ENCODE measurements at places on chromosomes 3 and 15.

DNA sequence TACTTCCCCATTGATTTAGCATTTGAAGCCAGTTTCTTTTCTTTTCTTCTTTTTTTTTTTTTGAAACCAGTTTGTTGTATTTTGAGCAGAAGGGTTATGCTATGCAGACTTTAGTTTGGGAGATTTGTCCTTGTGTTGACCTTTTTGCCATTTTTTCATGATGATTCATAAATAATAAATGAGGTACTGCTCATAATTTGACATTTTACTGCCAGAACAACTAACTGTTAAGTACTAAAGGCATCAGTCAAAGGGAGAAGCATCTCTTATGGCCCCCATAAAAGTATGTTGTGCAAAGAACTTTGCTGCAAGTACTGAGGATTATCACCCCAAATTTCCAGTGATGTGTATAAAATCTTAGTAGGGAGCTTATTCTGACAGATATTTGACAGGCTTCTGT lies 1.7 kb upstream of the GPR87 start:
- DNase-seq = no peak

- no peak for DNase-seq
These were observed 10.0 kb upstream of the INO80 start for GRCh38 chr15:41125931-41126642.

DNA sequence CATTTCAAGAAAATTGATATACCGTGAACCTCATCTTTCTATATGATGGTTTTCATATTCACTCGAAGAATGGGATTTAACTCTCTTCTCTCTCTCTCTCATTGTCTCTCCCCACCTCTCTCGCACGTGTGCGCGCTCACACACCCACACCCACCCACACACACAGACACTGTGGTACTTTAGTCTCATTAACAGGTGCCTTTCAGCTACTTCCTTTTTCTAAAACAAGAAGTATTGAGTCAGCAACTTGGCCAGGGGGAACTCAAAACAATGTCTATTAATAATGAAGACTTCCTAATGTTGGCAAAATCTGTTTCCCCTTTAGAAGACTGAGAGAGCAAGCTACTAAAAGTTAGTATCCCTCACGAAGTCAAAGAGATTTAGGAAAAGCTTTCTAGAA lies 150.7 kb downstream of the TMCO5A start:
- DNase-seq = no peak

DNA sequence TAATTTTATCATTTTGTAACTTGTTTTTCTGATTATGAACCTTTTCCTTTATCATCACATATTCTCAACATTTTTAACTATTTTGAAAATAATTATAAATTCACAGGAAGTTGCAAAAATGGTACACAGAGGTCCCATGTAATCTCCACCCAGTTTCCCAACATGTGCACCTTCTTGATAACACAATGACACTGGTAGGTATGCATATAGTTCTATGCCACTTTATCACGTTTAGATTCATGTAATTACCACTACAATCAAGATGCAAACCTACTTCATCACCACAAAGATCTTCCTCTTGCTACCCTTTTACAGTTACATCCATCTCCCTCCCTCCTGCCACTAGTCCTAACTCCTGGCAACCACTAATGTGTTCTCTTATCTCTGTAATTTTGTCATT lies 413.9 kb downstream of the SHQ1 start:
- no peak for DNase-seq

DNA sequence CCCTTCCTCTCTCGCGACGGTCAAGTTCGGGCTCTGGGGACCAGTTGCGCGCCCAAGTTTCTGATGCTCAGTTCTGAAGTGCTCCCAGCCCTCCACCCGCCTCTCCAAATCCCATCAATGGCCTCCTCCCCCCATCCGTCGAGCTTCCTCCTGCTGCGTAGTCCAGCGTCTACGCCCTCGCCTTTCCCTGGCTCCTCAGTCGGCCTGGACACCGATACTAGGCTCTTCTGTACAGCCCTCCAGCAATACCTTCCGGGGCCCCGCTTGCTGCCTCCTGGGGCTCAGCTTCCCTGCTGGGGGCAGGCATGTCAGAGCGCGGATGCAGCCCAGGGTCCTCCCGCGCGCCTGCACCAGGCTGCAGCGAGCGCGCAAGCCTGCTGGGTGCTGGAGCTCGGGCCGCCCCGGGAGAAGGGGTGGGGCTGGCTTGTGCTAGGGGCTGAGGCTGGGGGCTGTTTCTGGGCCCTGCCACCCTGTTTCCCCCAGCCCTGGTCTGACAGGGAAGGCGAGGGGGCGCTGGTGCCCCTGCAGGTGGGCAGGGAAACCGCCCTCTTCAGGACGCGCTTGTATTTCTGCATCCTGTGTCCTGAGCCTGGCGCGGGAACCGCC lies 353.3 kb upstream of the SUCLG2 start:
- peak; percentile 7 for DNase-seq

DNA sequence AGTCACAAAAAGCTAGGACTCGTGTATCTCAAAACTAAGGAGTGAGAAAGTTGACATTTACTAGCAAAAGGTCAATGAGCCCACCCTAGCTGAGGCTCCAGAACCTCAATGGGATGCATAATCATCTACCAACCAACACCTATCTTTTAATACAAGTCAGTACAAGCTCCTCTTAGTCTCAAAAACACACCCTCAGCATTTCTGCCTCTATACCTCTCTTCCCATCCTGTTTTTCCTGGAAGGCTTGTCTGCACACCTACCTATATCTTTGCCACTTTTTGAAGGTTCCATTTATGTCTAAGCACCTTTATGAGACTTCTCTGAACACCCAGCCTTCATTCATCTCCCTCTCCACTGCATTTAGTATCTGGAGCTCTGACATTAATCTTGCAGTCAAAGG lies 10.0 kb downstream of the WWTR1 start:
- no peak for DNase-seq
